CD4-positive, alpha-beta T cell treated with Interleukin-10 for 1 hour (primary cell): ENCODE measurements at places on chromosomes 5 and 9.

GRCh38 chr5:180202939-180203573 is 6.0 kb downstream of the RASGEF1C start:
- no peak for DNase-seq

DNA sequence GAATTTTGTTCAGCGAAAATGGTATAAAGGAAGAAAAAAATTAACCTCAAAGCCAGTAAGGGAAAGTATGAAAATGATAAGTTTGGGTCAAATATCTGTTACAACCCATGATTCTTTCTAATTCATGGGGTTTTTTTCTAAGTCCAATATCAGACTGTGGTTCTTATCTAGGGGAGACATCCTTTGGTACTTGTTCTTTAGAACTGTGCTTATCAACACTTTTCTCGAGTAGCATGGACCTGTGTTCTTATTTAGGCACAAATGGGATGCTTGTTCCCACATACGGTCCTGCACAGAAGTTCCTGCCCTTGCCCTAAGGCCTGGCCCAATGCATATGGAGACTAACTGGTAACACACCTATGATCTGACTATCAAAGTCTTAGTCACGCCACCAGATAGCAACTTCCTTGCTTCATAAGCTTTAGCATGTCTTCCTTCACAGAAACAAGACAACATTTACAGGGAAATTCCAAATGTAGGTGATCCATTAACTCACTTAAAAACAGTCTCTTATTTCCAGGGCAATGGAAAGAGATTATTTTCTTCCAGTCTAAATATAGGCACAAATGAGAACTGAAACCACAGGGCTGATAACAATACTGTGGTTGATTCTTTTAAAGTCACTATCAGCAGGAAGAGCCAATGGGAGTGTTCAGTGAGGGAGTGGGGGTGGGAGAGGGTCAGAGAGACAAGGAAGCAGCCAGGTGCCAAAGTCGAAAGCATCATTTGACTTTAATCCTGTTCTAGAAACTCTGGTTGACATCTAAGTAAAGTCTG is 268.8 kb upstream of the ANKRD55 start:
- DNase-seq: no peak

GRCh38 chr5:143600396-143601075 is 197.1 kb upstream of the NR3C1 start:
- no peak for DNase-seq

DNA sequence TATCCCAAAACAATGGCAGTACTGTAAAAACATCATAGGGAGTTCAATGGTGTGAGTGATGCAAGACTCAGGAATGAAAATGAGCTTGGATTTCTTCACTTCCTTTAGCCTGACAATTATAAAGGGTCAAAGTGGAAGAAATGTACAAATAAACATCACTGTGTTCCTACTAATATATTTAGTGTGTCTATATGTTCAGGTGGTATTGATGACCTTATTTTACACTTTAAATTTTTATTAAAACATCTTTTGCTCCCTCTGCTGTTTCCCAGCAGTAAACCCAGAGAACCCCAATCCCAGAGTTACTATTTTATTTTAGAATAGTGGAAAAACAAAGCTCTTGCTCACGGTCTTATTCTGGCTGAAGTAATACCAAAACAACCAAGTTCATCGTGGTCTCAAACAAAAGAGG is 2.0 kb downstream of the LOX start:
- no peak for DNase-seq

- no peak for DNase-seq
Observed at GRCh38 chr9:19104515-19105282, 2.0 kb upstream of the HAUS6 start.

GRCh38 chr5:32597041-32597629 is 11.8 kb downstream of the SUB1 start:
- DNase-seq: no peak

DNA sequence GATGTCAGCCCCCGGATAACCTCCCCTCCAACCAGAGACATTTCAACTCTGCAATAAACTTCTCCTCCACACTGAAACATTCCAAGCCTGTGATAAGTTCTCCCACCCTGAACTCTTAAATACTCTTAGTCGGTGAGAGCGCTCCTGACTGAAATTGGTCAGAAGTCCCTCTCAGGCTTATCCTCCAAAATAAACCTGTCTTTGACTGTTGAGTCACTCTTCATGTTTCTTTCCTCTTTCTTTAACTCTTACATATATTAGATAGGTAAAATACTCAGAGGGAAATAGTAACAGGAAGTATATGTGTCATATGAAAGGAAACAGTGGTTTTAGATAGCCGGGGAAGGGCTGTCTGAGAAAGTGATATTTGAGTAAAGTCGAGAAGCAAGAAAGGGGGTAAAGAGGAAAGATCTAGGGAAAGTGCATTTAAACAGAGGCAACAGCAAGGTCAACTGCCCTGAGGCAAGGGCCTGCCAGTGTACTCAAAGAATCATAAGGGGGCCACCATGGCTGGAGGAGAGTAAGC is 11.0 kb upstream of the FAM81B start:
- DNase-seq: no peak

GRCh38 chr5:174323878-174324281 is 278.4 kb downstream of the NSG2 start:
- no peak for DNase-seq

- DNase-seq: no peak
Observed at GRCh38 chr9:37683531-37684371, 33.0 kb downstream of the FRMPD1 start.

- DNase-seq: no peak
Observed at GRCh38 chr5:109247986-109248385, 161.8 kb downstream of the PJA2 start.

- no peak for DNase-seq
Observed at GRCh38 chr5:176680226-176680563, 32.9 kb downstream of the TSPAN17 start.

- no peak for DNase-seq
Observed at GRCh38 chr9:129235041-129235930, 57.2 kb upstream of the IER5L start.

DNA sequence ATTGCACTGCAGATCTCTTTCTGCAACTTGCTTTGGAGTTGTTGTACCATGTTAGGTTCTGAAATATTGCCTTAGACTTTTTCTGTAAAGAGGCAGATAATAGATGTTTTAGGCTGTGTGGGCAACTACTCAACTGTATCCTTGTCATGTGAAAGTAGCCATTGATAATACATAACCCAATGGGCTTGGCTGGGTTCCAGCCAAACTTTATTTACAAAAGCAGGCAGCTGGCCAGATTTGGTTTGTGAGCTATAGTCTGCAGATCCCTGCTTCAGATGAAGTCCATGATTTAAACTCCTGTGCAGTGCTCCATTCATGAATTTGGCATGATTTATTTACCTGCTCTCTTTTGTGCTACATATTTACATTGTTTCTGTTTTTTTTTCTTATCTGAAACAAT is 300.4 kb downstream of the IRX2 start:
- no peak for DNase-seq

DNA sequence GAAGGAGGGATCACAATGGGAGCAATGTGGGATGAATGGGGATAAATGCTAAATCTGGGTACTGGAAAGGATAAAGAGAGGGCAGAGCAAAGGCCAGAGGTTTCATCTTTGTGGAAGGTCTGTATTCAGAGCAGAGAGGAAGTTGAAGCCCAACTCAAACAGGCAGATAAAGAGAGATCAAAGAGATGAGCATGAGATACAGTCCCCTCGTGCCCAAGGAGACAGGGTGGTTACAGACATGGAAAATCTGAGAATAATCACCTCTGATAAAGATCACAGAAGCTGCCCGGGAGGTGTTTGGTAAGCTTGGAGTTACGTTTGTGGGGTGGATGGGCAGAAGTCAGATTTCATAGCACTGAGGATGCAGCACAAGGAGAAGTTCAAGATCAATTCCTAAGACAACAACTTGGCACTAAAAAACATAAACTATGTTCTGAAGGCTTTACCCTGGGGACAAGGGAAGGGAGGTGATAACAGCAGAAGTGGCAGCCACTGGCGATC is 459 bp upstream of the ERAP2 start:
- DNase-seq: peak; percentile 46

- DNase-seq: no peak
Observed at GRCh38 chr9:77587851-77588250, 60.3 kb downstream of the GNA14 start.

- DNase-seq: no peak
Observed at GRCh38 chr5:160287378-160288051, 24.8 kb downstream of the CCNJL start.

DNA sequence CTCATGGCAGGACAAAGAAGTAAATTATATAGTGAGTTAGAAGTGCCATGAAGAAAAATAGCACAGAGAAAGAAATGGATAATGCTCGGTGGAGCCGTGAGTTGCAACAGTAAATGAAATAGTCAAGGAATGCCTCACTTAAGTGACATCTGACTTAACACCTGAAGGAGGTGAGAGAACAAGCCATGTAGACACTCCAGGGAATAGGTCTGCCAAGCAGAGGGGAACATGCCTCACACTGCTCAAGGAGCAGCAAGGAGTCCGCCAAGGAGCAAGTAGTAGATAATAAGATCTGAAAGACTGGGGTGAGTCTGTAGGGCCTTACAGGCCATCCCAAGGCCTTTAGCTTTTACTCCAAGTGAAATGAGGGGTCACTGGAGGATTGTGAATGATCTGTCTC is 21.8 kb downstream of the MAPKAP1 start:
- no peak for DNase-seq
